ENCODE measurements at places on chromosomes 7 and 10.

GRCh38 chr10:101897633-101898032, 54.0 kb upstream of the KCNIP2 start:
- no peaks in the 10 kb centered on the region for H3K36me3 ChIP-seq
- no peaks in the 10 kb centered on the region for H3K4me1 ChIP-seq
- no peaks in the 10 kb centered on the region for H3K27me3 ChIP-seq

GRCh38 chr10:59098831-59099452, 77.5 kb upstream of the PHYHIPL start:
- H3K27me3 ChIP-seq, result no peaks in the 10 kb centered on the region
- no peak for DNase-seq
- no peaks in the 10 kb centered on the region for H3K4me1 ChIP-seq
- H3K4me3 ChIP-seq, result no peak overlapping the region

- no peak for DNase-seq
- H3K27me3 ChIP-seq, result no peaks in the 10 kb centered on the region
- no peaks in the 10 kb centered on the region for H3K4me1 ChIP-seq
- H3K27ac ChIP-seq, result no peak overlapping the region
- no peak overlapping the region for H3K4me3 ChIP-seq
Observed at GRCh38 chr7:35446091-35446490, 192.2 kb upstream of the TBX20 start.

DNA sequence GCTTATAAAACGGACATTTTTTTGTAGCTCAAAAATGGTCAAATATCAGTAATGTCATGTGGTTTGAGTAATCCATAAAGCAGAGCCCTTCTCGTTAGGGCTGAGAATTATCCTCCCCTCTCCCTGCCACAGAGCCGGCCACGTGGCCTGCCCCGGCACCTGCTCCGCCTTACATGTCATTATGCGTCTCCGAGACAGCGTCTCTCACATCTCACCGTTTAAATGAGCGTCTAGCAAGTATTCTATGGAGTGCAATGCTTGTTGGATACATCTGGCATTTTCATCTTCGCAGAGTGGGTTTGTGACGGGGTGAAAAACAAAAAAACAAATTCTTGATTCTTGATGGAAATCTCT, 86.1 kb downstream of the CUX1 start:
- H3K27ac ChIP-seq, result peak overlapping the region; percentile 88
- H3K27me3 ChIP-seq, result no peaks in the 10 kb centered on the region
- no peaks in the 10 kb centered on the region for H3K36me3 ChIP-seq
- no peak for DNase-seq
- peaks cover 3% of the 10 kb centered on the region for H3K4me1 ChIP-seq
- H3K4me3 ChIP-seq, result no peak overlapping the region

- DNase-seq, result no peak
- H3K4me3 ChIP-seq, result no peak overlapping the region
- no peaks in the 10 kb centered on the region for H3K27me3 ChIP-seq
- H3K4me1 ChIP-seq, result no peaks in the 10 kb centered on the region
- H3K36me3 ChIP-seq, result no peaks in the 10 kb centered on the region
- H3K27ac ChIP-seq, result no peak overlapping the region
Observed at GRCh38 chr7:27299861-27300260, 57.3 kb downstream of the EVX1 start.

- H3K36me3 ChIP-seq, result no peaks in the 10 kb centered on the region
- no peaks in the 10 kb centered on the region for H3K4me1 ChIP-seq
- no peak overlapping the region for H3K4me3 ChIP-seq
- no peak for DNase-seq
Observed at GRCh38 chr7:47817917-47818316, 130.3 kb downstream of the PKD1L1 start.

- H3K36me3 ChIP-seq, result no peaks in the 10 kb centered on the region
- no peaks in the 10 kb centered on the region for H3K4me1 ChIP-seq
Observed at GRCh38 chr10:125756853-125757487, 18.7 kb downstream of the MMP21 start.

DNA sequence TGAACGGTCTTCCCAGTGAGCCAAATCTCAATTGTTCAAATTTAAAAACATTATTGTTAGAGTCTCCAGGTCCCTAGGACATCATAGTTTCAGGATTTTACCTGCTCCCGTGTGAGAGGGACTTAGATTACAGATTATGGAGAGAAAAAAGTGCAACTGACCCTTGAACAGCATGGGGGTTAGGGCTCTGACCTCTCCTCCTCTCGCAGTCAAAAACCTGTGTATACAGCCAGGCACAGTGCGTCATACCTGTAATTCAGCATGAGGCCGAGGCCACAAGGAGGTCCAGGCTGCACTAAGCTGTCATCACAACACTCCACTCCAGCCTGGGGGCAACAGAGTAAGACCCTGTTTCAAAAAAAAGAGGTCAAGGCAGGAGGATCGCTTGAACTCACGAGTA, 25.5 kb downstream of the BAZ1B start:
- DNase-seq, result no peak
- no peaks in the 10 kb centered on the region for H3K27me3 ChIP-seq
- H3K4me3 ChIP-seq, result no peak overlapping the region
- H3K4me1 ChIP-seq, result no peaks in the 10 kb centered on the region
- H3K27ac ChIP-seq, result no peak overlapping the region
- H3K36me3 ChIP-seq, result no peaks in the 10 kb centered on the region

DNA sequence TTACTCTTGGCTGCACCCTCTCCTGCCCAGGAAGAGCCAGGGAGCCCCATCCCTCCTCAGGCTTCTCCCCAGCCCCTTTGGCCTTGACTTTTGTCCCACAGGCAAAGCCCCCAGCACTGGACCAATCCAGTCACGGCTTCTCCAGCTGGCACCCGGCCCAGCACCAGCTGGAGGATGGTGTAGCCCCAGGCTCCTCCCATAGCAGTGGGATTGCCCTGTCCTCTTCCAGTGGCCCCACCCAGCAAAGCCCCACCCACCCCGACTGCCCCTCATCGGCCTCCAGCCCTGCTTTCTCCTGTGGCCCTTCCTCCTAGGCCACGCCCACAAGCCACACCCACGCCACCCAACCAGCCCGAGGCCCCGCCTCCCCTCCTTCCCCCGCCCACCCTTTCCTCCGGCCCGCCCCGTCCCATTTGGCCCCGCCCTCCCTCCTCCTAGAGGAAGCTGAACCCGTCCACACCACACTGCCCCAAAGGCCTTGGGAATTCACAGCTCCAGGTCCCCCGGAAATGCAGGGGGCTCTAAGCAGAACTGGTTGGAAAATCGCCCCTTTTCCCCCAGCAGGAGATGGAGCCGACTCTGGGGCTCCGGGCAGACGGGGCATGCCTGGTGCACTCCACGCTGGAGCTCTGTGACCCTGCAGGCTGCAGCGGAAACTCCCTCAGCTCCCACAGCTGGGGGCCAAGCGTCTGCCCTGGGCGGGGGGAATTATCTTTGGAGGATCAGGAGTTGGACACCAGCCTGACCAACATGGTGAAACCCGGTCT, 25.2 kb downstream of the GET4 start:
- no peak overlapping the region for H3K4me3 ChIP-seq
- peak; percentile 43 for DNase-seq
- no peaks in the 10 kb centered on the region for H3K36me3 ChIP-seq
- no peak overlapping the region for H3K27ac ChIP-seq
- H3K27me3 ChIP-seq, result no peaks in the 10 kb centered on the region

- DNase-seq, result no peak
- H3K4me3 ChIP-seq, result no peak overlapping the region
- no peaks in the 10 kb centered on the region for H3K36me3 ChIP-seq
- no peaks in the 10 kb centered on the region for H3K4me1 ChIP-seq
Observed at GRCh38 chr7:47471831-47472230, 110.1 kb downstream of the TNS3 start.

DNA sequence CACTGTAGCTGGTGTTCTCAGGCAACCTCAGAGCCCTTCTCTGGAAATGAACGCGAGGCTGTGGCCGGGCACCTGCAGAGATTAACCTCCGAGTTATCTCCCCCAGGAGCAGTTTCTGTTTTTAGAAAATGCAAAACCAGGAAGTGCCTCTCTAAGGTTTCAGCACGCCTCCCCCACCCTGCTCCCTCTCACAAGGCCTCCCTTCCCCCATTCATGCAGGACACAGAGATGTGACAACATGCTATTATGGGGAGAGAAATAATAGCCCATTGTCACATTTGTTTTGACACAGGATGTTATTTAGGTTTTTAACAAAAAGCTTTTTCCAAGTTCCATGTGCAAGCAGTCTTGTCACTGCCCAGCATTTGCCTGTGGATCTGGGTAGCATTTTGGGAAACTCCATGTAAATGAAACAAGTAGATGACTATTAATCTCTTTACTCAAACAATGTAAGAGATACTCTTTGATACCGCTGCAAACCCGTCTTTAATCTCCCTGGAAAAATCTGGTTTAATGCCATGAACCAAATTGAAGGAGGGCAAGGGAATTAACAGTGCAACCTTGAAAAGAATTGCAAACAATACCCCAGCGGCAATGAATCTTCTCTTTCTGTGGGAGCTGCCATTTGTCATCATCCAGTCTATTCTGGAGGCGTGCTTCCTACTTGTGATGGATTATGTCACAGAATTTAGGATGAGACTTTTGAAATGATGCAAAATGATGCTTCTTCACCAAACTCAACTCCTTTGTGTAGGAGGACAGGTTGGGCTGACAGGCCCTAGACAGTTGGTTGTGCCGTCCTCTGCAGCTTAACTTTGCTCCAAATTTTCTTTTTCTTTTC, 86.5 kb upstream of the NMT2 start:
- no peaks in the 10 kb centered on the region for H3K27me3 ChIP-seq
- H3K4me1 ChIP-seq, result no peaks in the 10 kb centered on the region
- H3K27ac ChIP-seq, result no peak overlapping the region
- no peak overlapping the region for H3K4me3 ChIP-seq
- no peak for DNase-seq
- H3K36me3 ChIP-seq, result no peaks in the 10 kb centered on the region

GRCh38 chr7:54796150-54796549, 37.1 kb upstream of the SEC61G start:
- H3K4me3 ChIP-seq, result no peak overlapping the region
- no peaks in the 10 kb centered on the region for H3K27me3 ChIP-seq
- H3K4me1 ChIP-seq, result no peaks in the 10 kb centered on the region
- no peaks in the 10 kb centered on the region for H3K36me3 ChIP-seq
- no peak for DNase-seq

DNA sequence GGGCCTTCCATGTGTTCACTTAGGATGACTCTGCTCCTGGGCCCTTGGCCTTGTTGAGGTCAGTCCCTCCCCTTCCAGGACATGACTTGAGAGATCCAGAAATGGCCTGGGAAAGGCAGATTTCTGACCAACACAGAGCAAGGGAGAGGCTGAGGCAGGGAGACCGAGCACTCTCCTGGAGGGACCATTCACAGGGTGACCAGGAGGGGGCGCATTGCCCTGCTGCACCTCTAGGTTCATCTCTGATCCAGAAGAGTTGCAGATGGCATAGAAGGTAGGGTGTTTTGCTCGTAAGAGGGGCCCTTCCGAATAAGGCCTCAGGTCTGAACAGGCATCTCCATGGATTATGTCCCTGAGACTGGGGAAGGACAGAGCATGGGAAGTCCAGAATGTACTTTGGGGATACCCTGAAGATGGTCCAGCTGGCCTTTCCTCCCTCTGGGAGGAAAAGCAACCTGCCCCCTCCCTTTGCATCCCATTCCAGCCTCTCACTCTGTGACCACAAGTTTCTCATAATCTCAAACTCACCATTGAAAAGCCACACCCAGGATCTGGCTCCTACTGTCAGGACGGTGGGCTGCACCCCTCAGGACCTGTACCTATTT, 6.6 kb downstream of the DMBT1 start:
- H3K36me3 ChIP-seq, result no peaks in the 10 kb centered on the region
- no peak overlapping the region for H3K27ac ChIP-seq

DNA sequence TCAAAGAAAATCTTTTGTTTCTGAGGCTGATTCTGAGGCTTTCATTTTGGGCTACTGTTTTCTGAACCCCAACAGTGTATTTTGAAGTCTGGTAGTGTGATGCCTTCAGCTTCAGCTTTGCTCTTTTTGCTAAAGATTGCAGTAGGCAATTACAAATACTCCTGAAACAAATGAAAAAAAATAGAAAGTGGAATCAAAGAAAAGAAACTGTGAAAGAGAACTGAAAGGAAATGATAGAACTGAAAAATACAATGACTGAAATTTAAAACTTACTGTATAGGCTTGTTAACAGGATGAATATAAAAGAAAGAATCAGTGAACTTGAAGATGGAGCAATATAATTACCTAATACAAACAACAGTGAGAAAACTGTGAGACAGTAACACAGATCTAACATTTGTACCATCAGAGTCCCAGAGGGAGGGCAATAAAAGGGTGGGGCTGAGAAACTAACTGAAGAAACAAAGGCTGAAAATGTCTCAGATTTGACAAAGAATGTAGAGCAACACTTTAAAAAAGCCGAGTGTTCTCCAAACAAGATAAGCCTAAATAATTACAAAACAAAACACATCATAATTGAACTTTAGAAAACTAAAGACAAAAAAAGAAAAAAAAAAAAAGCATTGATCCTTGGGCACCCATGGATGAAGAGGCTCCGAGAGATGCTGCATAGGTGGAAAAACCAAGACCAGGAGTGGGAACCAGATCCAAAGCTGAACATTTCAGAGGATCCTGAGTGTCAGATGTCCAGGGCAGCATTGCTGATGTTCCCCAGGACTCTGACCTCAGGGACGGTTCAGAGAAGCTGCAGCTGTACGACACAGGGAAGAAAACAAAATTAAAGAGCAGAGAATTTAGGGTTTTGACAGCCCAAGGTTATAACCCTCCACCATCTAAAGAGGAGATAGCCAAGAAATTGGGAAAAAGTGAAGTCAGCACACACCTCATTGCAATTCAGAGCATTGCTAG, 223.2 kb upstream of the IGFBP3 start:
- no peak overlapping the region for H3K27ac ChIP-seq
- no peak for DNase-seq
- no peaks in the 10 kb centered on the region for H3K4me1 ChIP-seq
- no peaks in the 10 kb centered on the region for H3K27me3 ChIP-seq
- H3K4me3 ChIP-seq, result no peak overlapping the region
- H3K36me3 ChIP-seq, result no peaks in the 10 kb centered on the region

DNA sequence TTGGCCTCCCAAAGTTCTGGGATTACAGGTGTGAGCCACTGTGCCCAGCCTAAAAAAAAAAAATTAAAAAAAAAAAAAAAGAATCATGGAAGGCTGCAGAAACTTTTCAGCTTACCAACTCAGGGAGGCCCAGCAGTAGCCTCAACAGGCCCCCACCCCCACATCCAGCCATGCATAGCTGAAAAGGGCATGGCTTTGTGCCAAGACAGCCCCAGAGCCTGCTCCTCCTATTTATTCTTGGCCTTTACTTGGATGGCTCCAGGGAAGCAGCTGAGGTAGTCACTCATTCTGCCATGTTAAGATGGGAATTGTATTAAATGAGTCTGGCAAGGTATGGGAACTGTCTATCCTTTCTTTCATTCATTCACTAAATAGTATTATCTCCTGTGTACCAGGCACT, 13.7 kb upstream of the CNNM2 start:
- no peak overlapping the region for H3K27ac ChIP-seq
- H3K4me1 ChIP-seq, result no peaks in the 10 kb centered on the region
- DNase-seq, result no peak
- no peak overlapping the region for H3K4me3 ChIP-seq
- H3K36me3 ChIP-seq, result no peaks in the 10 kb centered on the region

- no peak overlapping the region for H3K4me3 ChIP-seq
- DNase-seq, result no peak
- no peaks in the 10 kb centered on the region for H3K36me3 ChIP-seq
- H3K4me1 ChIP-seq, result no peaks in the 10 kb centered on the region
- no peaks in the 10 kb centered on the region for H3K27me3 ChIP-seq
Observed at GRCh38 chr7:43640679-43641078, 57.8 kb downstream of the STK17A start.

GRCh38 chr10:114632869-114633715, 25.0 kb downstream of the ABLIM1 start:
- H3K4me3 ChIP-seq, result no peak overlapping the region
- no peaks in the 10 kb centered on the region for H3K36me3 ChIP-seq
- no peaks in the 10 kb centered on the region for H3K4me1 ChIP-seq
- no peaks in the 10 kb centered on the region for H3K27me3 ChIP-seq

GRCh38 chr7:95840953-95841950, 68.9 kb downstream of the DYNC1I1 start:
- no peak overlapping the region for H3K27ac ChIP-seq
- H3K27me3 ChIP-seq, result no peaks in the 10 kb centered on the region
- no peaks in the 10 kb centered on the region for H3K36me3 ChIP-seq
- no peaks in the 10 kb centered on the region for H3K4me1 ChIP-seq
- DNase-seq, result no peak
- no peak overlapping the region for H3K4me3 ChIP-seq

Data from uterus (tissue), 4 donors.